ENCODE measurements at places on chromosomes 5 and 9.
A peak's percentile ranks its signal among the peaks of the same experiment; 100 is the strongest.

- peak; percentile 29 for DNase-seq
Measured at GRCh38 chr5:1500411-1501091, 23.2 kb downstream of the LPCAT1 start.

DNA sequence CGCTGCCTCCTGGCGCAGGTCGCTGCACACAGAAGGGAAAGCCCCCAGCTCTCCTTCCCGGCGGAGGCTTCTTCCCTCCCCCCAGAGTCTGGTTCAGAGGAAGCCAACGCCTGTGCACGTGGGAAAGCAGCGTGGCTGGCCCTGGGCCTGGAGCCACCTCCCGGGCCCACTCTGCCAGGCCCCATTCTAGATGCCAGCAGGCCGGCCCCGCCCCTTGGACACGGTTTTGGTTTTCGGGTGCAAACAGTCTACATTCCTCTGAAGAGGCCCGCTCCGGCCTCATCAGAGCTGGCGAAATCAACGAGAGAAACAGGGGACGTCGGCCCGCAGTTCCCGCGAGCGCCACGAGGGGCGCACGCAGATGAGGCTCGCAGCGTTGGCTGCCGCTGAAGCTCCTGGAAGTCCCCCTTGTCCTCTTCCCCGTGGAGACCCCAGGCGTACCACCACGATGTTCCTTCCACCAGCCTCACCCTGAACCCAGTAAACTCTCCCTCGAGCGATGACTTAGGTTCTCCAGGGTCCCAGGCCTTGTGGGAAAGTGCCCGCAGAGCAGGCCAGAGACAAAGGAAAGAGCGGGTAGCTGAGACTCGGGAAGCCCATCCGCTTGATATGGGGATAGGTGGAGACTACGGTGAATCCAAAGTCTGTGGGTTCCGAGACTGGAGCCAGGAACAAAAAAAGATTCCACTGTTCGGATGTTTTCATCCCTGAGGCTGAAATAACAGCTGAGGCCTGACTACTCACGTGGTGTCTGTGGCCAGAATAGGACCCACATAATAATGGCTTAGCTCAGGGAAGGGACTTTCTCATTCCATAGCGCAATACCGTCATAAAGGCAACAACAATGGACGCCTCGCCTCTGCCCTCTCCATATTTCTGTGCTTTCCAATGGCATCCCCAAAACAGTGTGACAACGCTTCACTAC lies 64.2 kb downstream of the KLF4 start:
- DNase-seq, result peak; percentile 77

GRCh38 chr5:80654054-80654390 lies 430 bp upstream of the MSH3 start:
- no peak for DNase-seq

- no peak for DNase-seq
Measured at GRCh38 chr9:122128007-122128968, 31.3 kb downstream of the NDUFA8 start.

- DNase-seq, result no peak
Measured at GRCh38 chr5:151328734-151329133, 18.6 kb downstream of the SLC36A2 start.

All from umbilical cord (tissue), 2 donors.